ENCODE measurements at places on chromosomes 7 and 10.

DNA sequence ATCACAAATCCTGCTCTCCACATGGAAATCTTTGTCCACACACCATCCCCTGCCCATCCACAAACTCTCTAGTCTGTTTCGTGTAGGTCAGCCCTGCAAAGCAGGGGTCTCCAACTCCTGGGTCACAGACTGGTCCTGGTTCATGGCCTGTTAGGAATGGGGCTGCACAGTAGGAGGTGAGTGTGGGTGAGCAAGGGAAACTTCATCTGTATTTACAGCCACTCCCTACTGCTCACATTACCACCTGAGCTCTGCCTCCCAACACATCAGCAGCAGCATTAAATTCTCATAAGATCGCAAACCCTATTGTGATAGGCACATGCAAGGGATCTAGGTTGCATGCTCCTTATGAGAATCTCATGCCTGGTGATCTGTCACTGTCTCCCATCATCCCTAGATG lies 242.1 kb downstream of the FGFR2 start:
- DNase-seq: no peak

- DNase-seq: no peak
These were observed 45.8 kb downstream of the NRF1 start for GRCh38 chr7:129657363-129657762.

GRCh38 chr7:20509892-20510572 lies 105.4 kb upstream of the ABCB5 start:
- no peak for DNase-seq

DNA sequence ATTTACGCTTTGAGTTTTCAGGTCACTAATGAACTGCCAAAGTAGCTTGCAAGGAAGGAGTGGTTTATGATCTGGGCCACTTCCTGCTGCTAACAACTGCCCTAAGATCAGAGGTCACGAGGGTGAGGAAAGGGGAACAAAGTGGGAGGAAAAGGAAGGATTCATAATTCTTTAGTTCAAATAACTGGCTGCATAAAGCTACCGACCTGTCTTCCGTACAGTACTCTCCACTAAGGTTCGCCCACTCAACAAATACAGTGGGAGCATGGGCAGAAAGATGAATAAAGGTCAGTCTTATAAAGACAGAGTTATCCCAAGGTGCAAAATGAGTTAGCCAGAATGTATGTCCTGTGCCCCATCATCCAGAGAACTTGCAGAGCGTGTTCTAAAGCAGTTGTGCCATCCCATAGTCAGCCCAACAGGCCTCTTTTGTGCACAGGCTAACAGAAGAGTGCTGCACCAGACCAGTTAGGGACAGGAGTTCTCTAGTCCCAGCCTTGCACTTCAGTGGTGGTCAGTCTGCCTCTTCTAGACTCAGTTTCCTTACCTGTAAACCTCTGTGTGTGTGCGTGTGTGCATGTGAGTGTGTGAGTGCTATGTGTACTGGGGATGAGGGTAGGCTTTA lies 65.9 kb downstream of the CREB3L2 start:
- DNase-seq: no peak

GRCh38 chr10:105073999-105074398 lies 432.9 kb downstream of the SORCS3 start:
- no peak for DNase-seq

- DNase-seq: no peak
These were observed 39.0 kb downstream of the KCNMA1 start for GRCh38 chr10:77598606-77599005.

DNA sequence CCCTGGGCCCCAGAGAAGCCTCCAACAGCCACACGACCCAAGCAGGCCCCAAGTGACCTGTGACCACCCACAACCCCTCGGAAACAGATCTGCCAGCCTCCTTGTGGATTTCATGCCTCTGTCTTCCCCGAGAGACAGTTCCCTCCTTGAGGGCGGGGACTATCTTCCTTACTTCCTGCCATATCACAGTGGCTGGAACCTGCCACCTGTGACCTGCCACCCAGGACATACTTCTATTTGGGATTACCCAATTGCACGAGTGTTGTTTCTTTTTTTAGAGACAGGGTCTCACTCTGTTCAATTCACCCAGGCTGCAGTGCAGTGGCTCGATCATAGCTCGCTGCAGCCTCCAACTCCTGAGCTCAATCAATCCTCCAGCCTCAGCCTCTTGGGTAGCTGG lies 25.9 kb downstream of the TNRC18 start:
- no peak for DNase-seq

DNA sequence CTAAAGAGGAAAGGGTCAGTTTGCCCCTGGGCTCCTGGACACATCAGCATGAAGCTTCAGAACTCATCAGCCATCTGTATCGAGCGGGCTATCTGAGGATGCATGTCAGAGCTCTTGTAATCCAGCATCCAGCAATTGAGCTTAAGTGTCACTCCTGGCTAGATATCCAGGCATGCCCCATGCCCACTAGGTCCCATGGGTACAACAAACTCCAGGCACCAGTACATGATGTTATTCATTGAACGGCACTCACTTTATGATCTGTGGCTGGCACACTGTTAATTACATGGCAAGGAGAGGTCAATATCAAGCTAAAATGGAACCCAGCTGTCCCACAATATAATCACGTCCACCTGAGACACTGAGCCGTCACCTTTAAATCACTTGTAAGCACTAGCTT lies 274.2 kb downstream of the ELMO1 start:
- DNase-seq: no peak

- no peak for DNase-seq
These were observed 77.8 kb downstream of the JAZF1 start for GRCh38 chr7:28102797-28103196.

- DNase-seq: no peak
These were observed 31.3 kb downstream of the GNAT3 start for GRCh38 chr7:80480566-80480965.

GRCh38 chr10:133520193-133520738 lies 6.9 kb upstream of the CYP2E1 start:
- DNase-seq: peak; percentile 93

DNA sequence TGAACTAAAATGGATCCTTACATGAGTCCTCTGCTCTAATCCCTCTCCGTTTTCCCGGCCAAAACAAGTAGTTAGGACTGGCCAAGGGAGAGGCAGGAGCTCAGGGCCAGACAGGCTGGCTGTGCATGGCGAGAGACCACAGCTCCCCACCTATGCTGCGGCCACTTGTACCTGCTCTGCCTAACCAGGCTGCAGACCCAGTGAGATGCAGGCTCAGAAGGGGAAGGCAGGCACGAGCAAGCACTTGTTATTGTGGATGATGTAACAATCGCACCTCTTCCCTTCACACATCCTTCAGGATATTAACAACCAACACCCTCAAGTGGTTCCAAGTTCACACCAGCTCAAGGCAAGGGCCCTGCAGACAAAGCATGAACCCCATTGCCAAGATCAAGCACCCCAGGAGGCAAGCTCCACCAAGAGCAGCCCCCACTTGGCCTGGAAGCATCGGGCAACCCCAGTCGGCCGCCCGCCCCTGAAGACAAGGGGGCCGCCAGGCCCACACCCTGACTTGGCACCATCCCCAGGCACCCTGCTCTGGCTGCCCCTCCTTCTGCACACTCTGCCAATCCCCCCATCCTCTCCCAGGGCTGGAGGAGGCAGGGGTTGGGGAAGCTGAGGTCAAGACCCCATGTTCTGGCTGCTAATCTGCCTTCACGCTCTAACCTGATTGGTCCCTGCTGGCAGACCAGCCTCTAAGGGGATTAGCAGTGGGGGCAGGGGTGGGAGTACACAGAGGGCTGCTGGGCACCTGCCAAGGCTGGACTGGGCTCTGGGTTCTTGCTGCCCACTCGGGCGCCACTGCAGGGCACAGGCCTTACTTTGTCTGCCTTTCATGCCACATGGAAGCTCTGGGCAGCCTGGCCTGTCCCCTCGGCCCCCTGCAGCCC lies 111.3 kb downstream of the SLIT1 start:
- no peak for DNase-seq

DNA sequence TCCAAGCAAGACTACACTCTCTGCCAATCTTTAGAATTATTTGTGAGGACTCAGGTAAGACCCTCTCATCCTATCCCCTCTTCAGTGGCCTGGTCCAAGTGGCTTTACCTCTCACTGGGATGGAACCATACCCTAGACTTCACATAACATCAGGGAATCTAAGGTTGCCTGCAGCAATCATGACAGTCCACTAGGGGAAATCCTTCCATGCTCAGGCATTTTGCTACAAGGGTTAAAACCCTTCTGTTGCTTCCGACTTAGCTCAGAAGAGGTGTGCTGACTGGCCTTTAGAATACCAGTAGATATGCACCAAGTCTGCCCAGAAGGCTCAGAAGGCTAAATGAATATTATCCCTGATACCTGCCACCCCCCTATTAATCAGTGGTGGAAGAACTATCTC lies 24.9 kb upstream of the NPS start:
- DNase-seq: no peak

DNA sequence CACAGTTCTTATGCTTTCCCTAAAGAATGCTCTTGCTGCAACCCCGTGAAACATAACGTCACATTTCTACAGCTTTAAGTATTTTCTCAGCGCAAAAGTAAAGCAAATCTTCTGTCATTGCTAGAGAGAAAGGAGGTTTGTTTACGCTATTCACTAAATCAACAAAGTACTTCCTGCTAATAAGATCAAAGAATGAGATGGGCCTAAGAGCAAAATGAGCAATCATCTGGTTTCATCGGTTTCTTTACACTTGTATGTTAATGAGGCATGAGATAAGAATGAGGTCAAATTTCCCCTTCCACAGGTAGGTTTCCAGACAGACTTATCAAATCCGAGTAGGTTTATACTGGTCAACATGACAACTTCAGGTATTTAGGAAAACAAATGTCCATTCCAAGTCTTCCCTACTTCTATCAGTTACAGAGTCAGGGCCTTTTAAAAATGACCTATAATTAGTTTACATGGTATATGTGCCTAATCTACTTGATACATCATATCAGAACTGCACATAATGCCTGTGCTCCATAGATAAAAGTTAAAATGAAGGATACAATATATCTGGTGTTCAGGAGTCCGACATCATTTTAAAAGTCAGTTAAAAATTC lies 8.4 kb downstream of the USP6NL start:
- no peak for DNase-seq

DNA sequence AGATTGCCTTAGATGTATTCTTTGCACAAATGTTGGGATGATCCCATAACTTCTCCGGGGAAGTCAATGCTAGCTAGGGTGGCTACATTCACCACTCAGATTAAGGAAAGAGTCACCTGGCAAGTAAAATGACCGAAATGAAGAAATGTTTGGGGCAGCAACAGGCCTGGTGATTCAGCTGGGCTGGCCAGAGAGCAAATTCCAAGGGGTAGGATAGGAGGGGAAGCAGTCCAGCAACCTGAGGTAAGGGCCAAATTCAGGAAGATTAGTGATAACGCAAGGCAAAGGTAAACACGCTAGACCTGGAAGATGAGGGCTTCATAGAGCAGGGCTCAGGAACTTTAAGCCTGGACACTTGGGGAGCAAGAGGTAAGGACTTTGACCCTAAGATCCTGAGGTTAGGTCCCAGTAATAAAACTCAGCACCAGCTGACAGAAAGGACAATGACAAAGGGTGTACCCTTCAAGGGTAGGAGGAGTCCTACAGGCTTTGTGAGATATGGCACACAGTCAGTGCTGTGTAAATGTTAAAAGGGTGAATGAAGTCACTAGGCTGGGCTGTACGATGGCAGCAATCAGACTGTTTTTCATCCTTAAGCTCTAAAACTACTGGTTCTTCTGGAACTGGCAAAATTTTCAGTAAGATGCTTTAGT lies 22.7 kb upstream of the SMNDC1 start:
- DNase-seq: no peak

DNA sequence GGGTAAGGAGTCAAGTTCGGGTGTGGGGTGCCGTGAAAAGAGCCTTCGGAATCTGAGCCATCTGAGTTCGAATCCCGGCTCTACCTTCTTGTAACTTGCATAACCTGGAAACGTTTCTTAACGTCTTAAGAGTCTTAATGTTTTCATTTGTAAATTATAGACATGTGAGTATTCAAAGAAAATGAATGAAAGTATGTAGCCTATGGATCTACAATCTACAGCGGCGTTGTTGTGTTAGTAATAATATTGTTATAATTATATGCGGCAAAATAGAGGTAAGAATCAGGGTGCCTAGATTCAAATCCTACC lies 559 bp downstream of the VTI1A start:
- DNase-seq: no peak

- no peak for DNase-seq
These were observed 47.7 kb upstream of the ZNF92 start for GRCh38 chr7:65325793-65326432.

DNA sequence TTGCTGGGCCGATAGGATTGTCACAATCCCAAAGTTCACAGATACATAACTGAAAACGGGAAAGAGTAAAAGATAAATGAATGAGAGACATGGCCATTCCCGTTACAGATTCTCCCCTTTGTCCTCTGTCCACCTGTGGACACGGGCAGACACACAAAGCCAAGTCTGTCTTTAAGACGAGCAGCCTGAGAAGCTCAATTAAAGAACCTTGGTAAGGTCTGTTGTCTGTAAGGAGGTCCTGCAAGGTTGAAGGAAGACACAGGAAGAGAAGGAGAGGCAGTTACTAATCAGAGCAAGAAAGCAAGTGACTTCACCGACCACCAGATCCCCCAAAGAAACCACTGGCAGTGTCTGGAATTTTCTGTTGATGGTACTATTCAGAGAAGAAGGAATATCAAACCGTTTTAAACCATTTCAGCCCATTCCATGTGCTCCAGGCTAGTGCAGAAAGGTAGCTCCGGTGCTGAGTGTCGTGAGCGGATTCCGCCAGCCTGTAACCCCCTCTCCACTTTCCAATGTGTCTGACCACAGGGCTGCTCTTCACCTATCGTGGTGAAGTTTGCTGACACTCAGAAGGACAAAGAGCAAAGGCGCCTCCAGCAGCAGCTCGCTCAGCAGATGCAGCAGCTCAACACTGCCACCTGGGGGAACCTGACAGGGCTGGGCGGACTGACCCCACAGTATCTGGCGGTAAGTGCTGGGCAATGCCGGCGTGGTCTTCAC lies 252.6 kb downstream of the CELF2 start:
- peak; percentile 55 for DNase-seq

GRCh38 chr7:143263266-143264195 lies at the start of gene GSTK1:
Gene GSTK1, plus strand, starts transcription at chr7:143263441. Its CDS starts 73 bp downstream, at chr7:143263514.
- DNase-seq: peak; percentile 65

GRCh38 chr10:75540981-75541380 lies 109.6 kb downstream of the LRMDA start:
- no peak for DNase-seq

GRCh38 chr10:36089790-36090440 lies 447.8 kb upstream of the FZD8 start:
- DNase-seq: no peak

- no peak for DNase-seq
These were observed 46.6 kb downstream of the ALOX5 start for GRCh38 chr10:45420453-45421192.

GRCh38 chr10:86651021-86651471 lies 3.3 kb upstream of the OPN4 start:
- no peak for DNase-seq

- DNase-seq: peak; percentile 58
These were observed 43.4 kb downstream of the PRF1 start for GRCh38 chr10:70558871-70559810.

DNA sequence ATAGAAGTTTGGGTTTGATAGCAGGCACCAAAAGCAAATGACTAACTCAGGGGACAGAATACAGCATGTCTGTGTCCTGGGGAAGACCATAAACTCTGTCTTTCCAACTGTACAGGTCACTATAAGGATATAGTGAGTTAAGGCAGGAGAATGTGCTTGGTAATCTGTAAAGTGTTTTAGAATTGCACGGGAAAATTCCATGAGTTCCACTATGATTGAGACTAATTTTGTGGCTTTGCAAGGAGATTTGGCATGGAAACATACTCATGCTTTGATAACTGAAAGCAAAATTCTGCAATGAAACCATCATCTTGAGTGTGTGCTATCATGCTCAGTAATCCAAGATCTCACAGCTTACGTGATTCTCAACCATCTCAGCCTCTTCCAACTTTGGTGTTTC lies 152.6 kb downstream of the PKD1L1 start:
- DNase-seq: no peak

GRCh38 chr10:51169111-51169510 lies 94.8 kb downstream of the PRKG1 start:
- no peak for DNase-seq
